ENCODE measurements at places on chromosomes 7 and 10.

- peak; percentile 72 for DNase-seq
Measured at GRCh38 chr10:125982260-125982948, 86.0 kb downstream of the FANK1 start.

GRCh38 chr7:84204655-84205054 is 10.1 kb upstream of the SEMA3A start:
- DNase-seq: peak; percentile 6

- no peak for DNase-seq
Measured at GRCh38 chr7:127733986-127734385, 82.0 kb downstream of the SND1 start.

DNA sequence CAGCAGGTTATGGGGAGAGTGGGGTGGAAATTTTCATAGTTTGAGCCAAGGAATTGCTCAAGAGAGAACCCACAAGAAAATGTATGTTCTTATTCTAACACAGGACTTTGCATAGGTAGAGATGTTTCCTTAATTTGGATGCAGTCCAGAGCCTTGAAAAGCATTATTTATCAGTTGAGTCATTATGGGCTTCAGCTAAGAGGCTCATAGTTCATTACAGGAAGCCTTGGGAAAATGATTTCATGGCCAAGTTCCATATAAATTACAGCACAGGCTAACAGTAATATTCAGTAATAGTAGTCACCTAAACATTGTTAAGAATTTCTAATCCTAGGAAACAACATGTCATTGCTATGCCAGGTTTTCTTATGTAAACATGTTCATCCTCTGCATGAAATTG is 131.1 kb upstream of the PTPRZ1 start:
- DNase-seq: no peak

DNA sequence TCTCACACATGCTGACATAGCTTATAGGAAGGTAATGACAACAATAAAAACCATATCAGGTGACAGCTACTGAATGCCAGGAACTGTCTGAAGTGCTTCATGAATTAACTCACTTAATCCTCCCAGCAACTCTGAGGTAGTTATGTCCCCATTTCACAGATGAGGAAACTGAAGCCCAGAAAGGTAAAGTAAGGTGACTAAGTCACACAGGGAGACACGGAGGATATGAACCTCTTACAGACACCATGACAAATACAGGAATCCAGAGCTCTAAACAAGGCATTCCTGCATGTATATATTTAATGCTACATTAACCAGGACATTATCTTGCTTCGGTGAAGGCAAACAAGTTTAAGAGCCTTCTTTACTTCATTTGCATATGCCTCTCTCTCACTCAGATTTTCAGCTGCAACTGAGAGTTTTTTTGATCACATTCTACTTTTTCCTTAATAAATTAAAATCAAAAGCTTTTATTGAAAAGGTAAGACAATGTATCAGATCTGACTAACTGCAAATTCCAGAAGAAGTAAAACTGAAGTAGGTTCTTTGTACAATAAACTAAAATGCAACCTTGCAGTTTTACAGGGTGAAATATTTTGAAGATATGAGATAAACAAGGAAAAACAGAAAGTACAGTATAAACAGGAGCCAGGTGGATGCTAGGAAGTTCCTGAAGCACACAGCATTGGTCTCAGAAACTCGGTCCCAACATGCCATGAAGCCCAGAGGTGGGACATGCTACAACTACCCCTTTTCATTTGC is 79.5 kb downstream of the SGMS1 start:
- DNase-seq: no peak

- DNase-seq: no peak
Measured at GRCh38 chr7:156629873-156630272, 10.7 kb upstream of the RNF32 start.

DNA sequence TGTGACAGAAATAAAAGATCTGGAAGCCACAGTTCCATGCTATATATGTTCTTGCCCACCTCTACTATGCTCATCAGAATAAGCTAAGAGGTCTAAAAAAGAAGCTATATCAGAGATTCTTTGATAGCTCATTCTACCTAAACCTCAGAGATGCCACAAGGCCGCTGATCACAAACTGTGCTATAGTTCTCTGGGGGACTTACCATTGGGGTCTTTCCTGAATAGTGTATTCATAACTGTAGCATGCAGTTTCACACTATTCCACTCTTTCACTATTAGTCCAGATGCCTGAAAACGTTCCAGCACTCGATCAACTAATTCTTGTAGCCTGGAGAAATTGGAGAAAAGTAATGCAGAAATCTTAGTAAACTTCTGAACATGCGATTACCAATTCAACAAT is 44.5 kb upstream of the SPOCK2 start:
- DNase-seq: no peak

DNA sequence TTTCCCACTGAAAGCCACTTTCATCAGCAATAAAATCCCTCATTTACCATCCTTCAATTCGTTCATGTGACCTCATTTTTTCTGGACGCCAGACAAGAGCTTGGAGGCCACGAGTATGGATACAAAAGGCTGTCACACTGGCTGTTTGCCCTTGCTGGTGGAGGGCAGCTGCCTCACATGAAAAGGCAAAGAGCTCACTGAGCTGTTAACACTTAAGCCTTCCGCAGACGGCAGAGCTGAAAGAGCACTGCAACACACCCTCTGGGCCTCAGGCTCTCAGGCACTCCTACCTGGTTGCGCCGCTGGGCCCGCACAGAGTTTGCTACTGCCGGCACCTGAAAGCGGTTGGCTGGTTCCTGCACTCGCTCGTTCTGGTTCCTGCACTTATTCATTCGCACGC is 193.5 kb downstream of the CFTR start:
- no peak for DNase-seq

GRCh38 chr10:116688741-116689495 is 53.4 kb downstream of the HSPA12A start:
- DNase-seq: no peak

DNA sequence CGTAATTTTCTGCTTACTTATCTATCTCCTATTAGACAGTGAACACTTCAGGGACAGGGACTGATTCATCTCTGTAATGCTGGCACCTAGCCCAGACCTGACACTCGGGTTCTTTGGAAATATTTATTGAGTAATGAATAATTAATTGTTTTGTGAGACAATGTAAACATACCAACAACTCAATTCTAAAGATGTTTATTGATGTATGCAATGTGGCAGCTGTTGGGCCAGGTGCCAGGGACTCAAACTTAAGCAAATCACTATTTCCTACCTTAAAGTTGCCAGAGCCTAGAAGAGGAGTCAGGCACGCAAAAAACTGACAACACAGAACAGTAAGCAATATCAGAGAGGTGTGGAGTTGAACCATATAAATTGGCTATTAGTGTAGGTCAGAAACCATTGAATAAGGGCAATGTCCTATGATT is 63.6 kb upstream of the BMPER start:
- no peak for DNase-seq

- DNase-seq: peak; percentile 72
Measured at GRCh38 chr10:112951359-112952281, 1.6 kb downstream of the TCF7L2 start.

DNA sequence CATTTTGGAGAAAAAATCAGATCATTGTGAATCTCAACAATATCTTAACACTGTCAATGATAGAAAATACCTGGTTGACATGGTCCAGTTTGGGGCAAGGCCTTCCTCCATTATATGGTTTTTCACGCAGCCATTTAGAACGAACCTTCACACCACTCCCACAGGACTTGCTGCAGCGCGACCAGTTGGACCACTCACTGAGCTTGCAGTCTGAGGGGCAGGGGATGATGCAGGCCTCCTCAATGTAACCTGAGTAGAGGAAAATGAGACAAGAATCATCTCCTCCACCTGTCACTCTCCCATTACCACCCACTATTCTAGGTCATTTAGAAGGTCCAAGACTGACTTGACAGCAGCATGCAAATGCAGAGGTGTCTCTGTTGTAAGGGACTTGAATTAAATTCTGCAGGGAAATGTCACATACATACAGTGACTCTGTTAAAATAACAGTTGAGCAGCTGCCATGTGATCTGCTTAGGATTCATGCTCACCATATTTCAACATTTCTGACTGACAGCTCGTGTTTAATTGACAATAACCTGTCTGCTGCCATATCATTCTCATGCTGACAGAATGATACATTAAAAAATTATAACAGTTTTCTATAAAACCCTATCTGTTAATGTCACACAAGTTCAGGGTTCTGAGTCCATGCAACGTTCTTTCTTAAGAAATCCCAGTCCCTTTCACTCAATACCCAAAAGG is 403.0 kb downstream of the THSD7A start:
- no peak for DNase-seq

DNA sequence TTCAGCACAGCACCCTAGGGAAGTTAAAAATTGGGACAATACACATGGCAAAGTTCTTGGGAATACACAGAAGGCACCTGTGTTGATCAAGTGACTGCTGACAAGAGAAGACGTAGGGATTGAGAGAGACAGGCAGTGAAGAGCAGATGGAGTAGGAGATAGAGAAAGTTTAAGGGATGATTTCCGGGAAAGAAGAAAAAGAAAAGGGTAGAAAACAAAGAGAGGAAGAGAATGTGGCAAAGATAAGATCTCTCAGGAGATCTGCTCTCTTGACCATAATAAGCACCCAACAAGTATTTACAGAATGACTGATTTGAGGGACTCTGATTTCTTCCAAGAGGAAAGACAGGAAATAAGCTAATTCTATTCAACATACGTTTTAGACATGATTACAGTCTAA is 15.1 kb upstream of the RALA start:
- no peak for DNase-seq

DNA sequence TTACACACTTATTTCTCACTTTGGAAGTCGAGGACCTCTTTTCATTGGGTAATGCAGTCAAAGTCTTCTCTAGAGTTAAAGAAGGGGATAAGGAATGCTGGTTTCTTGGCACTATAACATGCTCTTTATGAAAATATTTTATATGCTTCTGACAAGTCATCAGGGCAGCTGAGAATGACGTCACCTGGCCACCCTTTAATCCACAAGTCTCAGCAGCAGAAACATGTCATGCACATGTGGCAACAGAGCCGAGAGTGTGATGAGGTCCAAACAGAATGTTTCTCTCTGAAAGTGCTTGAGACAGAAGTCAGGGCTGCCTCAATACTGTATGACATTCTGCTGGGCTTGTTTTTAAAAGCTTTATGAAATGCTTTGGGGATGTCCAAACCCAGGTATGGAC is 63.5 kb upstream of the C10orf90 start:
- DNase-seq: no peak

GRCh38 chr7:141598408-141598807 is 47.2 kb downstream of the AGK start:
- DNase-seq: no peak

- no peak for DNase-seq
Measured at GRCh38 chr7:121563177-121563576, 167.1 kb upstream of the FAM3C start.

DNA sequence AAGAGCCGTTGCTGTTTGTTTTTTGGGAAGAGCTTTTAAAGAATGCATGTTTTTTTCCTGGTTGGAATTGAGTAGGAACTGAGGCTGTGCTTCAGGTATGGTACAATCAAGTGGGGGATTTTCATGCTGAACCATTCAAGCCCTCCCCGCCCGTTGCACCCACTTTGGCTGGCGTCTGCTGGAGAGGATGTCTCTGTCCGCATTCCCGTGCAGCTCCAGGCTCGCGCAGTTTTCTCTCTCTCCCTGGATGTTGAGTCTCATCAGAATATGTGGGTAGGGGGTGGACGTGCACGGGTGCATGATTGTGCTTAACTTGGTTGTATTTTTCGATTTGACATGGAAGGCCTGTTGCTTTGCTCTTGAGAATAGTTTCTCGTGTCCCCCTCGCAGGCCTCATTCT is 31.6 kb downstream of the PFKFB3 start:
- no peak for DNase-seq

GRCh38 chr10:46318799-46319198 is 32.0 kb downstream of the ANTXRL start:
- no peak for DNase-seq

- no peak for DNase-seq
Measured at GRCh38 chr10:94524146-94524545, 21.4 kb upstream of the HELLS start.

- DNase-seq: peak; percentile 28
Measured at GRCh38 chr7:141231018-141231792, 157.3 kb downstream of the TMEM178B start.

GRCh38 chr7:100101016-100101862 is at the start of the genes AP4M1 and MCM7:
TSS of gene AP4M1 (plus strand) at chr7:100101643. CDS start at chr7:100101715, 72 bp downstream.
TSS of gene MCM7 (minus strand) at chr7:100101397. CDS start at chr7:100101294, 103 bp downstream.
- peak; percentile 100 for DNase-seq

DNA sequence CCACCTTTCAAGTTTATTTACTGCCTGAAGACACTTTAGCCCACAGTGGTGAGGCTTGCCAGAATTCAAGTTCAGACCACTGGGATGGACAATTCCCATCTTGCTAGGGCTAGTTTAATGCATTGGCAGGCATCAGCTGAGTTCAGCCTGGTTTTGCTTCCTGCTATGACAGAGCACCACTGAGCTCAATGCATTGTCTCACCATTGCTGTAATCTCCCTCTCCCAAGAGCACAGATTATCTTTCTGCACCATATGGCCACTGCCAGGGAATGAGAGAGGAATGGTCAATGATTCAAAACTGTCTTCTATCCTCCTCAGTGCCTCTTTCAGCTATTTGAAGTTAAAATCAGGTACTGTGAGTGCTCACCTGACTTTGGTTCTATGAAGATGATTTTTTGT is 160.8 kb downstream of the XPNPEP1 start:
- DNase-seq: no peak

DNA sequence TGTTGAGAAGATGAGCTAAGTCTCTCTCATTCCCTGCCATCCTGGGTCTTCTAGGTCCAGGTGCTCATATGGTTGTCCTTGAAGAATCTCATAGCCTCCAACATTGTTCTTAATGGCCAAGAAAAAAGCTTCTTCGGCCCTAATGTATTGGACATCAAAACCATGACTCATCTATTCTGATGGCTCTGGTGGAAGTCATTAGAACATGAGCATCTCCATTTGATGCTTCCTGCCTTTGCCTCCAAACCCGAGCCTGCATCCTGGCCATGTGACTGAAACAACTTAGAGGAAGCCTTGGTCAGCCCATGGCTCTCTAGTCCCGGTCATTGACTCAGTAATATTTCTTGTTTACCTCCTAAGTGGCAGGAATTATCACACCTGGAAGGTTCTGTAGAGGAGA is 264.1 kb upstream of the FZD8 start:
- no peak for DNase-seq

GRCh38 chr7:101200504-101200861 is 353 bp downstream of the MOGAT3 start:
- no peak for DNase-seq

GRCh38 chr7:79132844-79133451 is 320.5 kb downstream of the MAGI2 start:
- DNase-seq: no peak

GRCh38 chr10:12077580-12078180 is 8.9 kb downstream of the DHTKD1 start:
- peak; percentile 59 for DNase-seq

DNA sequence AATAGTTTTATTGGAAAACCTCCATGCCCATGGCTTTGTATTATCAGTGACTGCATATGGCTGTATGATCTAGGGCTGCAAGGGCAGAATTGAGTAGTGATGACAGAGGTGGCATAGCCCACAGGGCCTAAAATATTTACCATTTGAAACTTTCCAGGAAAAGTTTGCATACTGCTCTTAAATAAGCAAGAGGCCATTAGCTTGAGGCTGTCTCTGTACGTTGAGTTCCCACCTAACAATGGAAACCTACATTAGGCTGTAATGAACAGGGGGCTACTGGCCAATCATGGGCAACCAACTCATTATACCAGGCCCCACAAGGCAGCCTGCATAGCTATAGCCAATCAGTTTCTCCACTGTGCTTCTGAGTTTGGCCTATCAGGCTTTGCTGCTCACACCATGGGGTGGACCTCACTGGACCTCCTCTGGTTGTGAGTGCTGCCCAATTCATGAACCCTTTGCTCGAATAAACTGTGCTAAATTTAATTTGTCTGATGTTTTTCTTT is 673 bp upstream of the ST8SIA6 start:
- DNase-seq: no peak

- DNase-seq: peak; percentile 92
Measured at GRCh38 chr10:103197174-103197573, 4.1 kb upstream of the NT5C2 start.

Data from NB4 (cell line).